ENCODE measurements at places on chromosomes 6 and 20.

GRCh38 chr6:64948261-64948660, 758.8 kb downstream of the EYS start:
- no peak for DNase-seq

GRCh38 chr6:92174398-92175073, 1244.8 kb downstream of the EPHA7 start:
- no peak for DNase-seq

DNA sequence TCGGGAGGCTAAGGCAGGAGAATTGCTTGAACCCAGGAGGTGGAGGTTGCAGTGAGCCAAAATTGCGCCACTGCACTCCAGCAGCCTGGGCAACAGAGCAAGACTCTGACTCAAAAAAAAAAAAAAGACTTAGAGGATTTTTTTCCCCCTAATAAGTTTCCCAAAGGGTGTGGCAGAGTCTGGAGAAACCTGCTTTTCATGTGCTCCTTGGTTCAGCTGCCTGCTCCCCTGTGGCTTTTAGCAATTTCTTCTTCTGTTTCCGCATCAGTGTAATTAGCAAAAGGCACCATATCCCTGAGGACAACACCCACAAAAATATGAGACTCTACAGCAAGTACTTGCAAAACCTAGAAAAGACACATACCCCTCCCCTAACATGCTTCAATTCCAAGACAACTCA, 28.6 kb upstream of the ZNF133 start:
- DNase-seq: no peak

DNA sequence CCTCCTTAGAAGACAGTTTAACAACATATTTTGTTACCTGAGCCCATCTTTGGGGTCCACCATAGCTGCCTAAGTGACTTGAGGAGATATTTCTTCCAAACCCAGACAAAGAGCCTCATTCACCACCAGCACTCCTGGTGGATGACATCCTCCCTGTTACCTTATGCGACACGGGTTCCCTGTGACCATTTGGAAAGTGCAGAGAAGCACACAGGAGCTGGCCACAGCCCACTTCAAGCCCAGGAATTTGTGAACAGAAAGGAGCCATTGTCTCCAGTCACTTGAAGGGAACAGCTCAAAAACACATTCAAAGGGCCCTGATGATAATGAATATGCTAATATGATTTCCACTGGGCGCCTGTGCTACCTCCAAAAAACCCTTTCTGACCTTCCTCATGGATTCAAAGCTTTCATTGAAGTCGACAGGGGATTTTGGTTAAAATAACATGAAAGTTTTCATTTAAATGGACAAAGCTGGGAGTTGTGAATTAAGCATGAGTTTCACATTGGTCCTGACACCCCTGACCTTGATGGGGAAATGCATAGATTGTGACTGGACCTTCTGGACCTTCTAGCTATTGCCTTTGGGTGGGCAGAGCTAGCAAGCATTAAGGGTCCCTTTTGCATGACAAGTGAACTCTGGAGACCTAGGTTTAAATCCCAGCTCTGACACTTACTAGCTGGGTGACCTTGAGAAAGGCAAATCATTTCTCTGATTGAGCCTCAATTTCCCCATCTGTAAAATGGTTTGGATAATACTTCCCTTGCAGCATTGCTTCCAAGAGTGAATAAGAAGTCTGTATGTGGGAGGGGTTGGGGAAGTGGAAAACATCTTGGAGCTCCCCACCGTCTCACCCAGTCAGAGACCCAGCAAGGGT, 83.3 kb upstream of the SIRPA start:
- no peak for DNase-seq

GRCh38 chr6:2652611-2653010, 98.1 kb downstream of the MYLK4 start:
- no peak for DNase-seq

Data from fibroblast of skin of right biceps (primary cell).